Cerebellar cortex (tissue), 1 donor: ENCODE measurements at places on chromosomes 7 and 10.

DNA sequence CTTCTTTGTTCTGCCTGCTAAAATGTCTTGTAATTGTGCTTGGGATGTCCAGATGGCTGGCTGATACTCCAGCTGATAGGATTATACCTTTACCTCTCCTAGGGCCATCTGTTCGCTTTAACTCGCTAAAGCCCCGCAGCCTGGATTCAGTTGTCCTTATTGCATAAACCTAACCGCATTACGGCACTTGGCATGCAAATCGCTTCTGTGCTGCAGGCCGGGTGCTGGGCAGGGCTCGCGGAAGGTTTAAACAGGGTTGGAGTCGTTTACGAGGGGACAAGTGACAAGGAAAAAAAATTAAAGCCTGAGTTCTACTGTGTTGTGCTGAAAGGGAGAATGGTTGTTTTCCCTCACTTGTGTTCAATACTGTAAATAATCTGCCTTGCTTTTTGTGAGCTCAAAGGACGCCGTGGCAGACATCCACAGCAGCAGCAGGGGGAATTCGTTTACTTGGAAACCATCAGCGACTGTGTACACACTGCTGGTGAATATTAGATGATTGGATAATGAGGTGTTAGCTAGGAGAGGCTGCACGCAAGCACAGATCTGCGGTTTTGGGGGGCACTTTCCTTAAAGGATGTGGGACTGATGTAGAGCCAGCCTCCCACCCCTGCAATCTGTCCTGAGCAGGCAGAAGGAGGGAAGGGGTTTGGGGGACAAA, 93.0 kb downstream of the EBF3 start:
- peak; percentile 96 for DNase-seq

DNA sequence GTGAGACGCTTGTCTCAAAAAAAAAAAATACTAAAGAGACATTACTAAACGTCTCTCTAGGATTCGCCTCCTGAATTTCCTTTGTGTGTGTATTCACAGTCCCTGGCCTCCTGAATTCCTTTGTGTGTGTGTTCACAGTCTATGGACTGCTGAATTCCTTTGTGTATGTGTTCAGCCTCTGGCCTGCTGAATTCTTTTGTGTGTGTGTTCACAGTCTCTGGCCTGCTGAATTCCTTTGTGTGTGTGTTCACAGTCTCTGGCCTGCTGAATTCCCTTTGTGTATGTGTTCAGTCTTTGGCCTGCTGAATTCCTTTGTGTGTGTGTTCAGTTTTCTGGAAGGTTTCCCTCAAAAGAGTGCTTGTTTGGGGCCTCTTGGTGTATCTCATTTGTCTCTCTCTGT, 8.2 kb downstream of the BMS1 start:
- DNase-seq, result no peak

DNA sequence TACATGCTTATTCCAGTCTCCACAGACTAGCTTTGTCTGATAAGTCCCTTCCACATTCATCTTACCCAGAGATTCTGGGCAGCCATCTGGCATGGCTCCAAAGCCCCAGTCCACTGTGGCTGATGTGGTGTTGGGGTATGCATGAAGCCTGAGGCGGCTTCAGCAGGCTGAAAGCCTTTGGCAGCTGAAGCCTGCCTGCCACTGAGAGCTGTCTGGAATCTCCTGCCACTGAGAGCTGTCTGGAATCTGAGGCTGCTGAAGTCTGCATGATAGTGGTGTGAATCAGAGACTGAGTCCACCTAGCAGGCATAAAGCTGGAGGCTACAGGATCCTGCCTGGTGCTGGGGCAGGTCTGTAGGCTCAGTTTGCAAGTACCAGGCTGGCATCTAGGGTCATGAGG, 87.1 kb downstream of the DYNC1I1 start:
- no peak for DNase-seq

DNA sequence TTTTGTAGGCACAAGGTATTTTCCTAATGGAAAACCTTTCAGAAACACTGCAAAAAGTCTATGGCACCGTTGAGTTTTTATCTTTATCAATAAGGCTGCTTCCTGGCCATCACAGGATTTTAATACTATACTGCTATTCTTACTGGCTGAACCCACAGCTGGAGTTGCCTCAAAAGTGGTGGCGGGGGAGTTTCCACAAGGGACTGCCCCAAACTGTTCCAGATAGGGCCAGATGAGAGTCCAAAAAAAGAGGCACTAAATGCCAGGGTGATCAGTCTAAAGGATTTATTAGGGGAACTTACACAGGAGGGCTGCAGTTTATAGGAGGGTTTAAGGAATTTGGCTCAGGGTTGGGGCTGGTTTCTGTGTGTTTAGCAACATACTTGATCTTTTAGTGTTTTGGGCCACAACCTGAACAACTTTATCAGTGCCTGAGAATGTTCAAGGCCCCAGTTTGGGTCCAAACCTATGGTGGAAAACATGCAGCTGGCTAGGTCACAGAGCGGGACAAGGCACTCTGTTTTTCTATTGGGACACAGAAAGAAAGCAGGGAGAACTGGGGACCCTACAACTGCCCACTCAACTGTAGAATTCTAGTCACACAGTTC, 41.4 kb downstream of the STAM start:
- no peak for DNase-seq

GRCh38 chr10:13698217-13698616, 111.5 kb downstream of the PRPF18 start:
- no peak for DNase-seq

GRCh38 chr10:132575320-132576201, 38.0 kb downstream of the INPP5A start:
- peak; percentile 50 for DNase-seq

GRCh38 chr7:50334341-50334994, 30.0 kb downstream of the IKZF1 start:
- no peak for DNase-seq

DNA sequence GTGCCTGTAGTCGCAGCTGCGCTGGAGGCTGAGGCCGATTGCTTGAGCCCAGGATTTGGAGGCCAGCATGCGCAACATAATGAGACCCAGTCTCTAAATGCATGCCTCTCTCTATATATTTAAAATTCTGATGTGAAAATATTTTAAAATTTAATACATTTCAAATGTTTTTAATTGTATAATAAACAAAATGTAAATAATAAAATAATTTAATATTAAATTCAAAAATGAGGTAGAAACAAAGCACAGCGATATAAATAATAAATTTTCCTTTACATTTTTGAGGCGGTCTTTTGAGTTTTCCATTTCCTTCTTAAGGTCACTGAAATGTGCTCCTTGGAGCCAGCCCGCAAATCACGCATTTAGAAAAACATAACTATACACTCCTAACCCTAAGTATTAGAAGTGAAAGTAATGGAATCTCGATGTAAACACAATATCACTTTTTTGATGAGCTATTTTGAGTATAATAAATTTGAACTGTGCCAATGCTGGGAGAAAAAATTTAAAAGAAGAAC, 523 bp upstream of the CDK1 start:
- DNase-seq, result no peak

- no peak for DNase-seq
Measured at GRCh38 chr7:35697414-35698175, 2.7 kb upstream of the HERPUD2 start.

- DNase-seq, result no peak
Measured at GRCh38 chr7:152395112-152395511, 40.7 kb downstream of the KMT2C start.

DNA sequence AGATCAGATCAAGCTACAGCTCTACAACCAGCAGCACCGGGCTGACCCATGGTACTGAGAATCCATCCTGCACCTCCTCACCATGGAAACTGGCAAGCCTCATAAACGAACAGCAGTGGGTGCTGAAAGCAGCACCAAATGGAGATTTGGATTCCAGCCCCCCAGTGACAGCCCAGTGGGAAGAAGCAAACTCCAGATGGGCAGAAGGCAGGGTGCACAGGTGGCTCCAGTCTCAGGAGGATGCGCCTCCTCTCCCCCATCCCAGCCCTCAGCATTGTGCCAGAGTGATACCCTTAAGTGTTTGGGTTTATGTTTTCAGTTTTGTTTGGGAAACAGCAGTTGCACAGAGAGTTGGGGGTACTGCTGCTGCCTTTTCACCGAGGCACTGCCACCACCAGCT, 20.6 kb upstream of the SMO start:
- DNase-seq, result peak; percentile 45

DNA sequence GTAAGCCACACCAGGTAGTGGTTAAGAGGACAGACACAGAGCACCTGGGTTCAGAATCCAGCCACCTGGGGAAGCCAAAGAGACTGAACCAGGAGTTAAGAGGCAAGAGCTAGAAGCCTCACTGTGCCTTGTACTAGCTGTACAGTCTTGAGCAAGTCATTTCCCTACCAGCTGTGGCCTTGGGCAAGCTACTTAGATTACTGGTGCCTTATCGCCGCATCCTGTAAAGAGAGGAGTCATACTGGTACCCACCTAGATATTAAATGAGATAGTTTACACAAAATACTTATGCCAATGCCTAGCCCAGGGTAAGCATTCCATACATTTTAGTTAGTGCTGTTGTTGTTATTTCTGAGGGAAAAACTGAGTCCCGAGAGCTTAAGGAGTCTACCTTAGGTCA, 47.7 kb downstream of the HABP2 start:
- no peak for DNase-seq

- DNase-seq, result peak; percentile 26
Measured at GRCh38 chr7:121329191-121330052, 622 bp downstream of the WNT16 start.

GRCh38 chr7:101137651-101138212, 10.8 kb downstream of the SERPINE1 start:
- DNase-seq, result no peak

GRCh38 chr10:12397147-12397896, 48.0 kb downstream of the CAMK1D start:
- no peak for DNase-seq

GRCh38 chr10:113126229-113127201, 176.5 kb downstream of the TCF7L2 start:
- DNase-seq, result peak; percentile 30

GRCh38 chr7:123030631-123031030, 35.1 kb upstream of the TAS2R16 start:
- no peak for DNase-seq

- DNase-seq, result no peak
Measured at GRCh38 chr10:47331954-47332353, 9.7 kb downstream of the GDF2 start.

GRCh38 chr7:11474902-11475585, 357.0 kb downstream of the THSD7A start:
- no peak for DNase-seq

GRCh38 chr10:70479165-70479581, 606 bp downstream of the PALD1 start:
- no peak for DNase-seq

GRCh38 chr7:102000123-102000522, 182.7 kb downstream of the CUX1 start:
- DNase-seq, result no peak

GRCh38 chr10:10130686-10131085, 887.0 kb upstream of the CELF2 start:
- DNase-seq, result no peak

DNA sequence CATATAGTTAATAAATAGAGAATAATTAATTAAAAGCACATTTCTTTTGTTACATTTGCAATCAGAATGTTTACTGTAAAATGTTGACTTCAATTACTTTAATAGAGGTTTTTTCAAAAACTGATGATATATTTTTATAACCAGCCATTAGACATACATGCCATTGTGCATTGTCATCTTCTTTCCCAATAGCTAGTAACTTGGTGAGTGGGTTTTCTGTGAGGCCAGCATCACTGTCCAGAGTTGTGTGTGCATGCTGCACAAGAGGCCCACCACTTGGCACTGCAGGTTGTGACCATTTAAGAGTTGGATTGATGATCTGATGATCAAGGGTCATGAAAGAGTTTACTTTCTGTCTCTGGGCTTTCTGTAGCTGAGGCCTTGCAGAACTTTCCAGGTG, 46.5 kb downstream of the TFEC start:
- no peak for DNase-seq

GRCh38 chr7:129684777-129685176, 73.3 kb downstream of the NRF1 start:
- no peak for DNase-seq

DNA sequence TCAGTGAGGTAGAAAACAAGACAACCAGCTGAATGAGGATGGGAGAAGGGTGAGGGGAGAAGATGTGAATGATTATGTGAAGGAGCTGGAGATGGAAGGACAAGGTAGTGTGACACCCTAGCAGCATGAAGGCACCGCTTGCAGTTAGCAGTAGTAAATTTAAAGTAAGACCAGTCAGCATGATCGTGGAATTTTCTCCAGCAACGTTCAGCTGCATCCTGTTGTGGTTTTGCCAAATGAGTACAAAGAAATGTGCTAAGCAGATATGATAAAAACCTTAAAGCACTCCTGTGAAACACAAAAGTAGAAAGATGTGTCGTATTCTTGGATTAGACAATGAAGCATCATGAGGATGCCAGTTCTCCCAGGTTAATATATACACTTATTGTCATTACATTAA, 34.1 kb upstream of the IFRD1 start:
- no peak for DNase-seq

GRCh38 chr7:124959676-124960075, 30.1 kb upstream of the POT1 start:
- DNase-seq, result no peak

DNA sequence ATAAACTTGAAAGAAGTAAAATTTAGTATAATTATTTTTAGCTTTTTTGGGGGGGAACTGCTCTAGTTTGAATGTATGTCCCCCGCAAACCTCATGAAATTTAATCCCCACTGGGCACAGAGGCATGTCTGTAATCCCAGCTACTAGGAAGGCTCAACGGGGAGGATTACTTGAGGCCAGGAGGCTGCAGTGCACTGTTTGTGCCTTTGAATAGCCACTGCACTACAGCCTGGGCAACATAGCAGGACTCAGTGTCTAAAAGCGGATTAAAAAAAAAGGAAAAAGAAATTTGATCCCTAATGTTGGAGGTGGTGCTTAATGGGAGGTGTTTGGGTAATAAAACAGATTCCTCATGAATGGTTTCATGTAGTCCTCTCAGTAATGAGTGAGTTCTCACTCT, 43.1 kb upstream of the PHF14 start:
- DNase-seq, result no peak

GRCh38 chr10:45180946-45181875, 134.2 kb downstream of the OR13A1 start:
- peak; percentile 75 for DNase-seq

DNA sequence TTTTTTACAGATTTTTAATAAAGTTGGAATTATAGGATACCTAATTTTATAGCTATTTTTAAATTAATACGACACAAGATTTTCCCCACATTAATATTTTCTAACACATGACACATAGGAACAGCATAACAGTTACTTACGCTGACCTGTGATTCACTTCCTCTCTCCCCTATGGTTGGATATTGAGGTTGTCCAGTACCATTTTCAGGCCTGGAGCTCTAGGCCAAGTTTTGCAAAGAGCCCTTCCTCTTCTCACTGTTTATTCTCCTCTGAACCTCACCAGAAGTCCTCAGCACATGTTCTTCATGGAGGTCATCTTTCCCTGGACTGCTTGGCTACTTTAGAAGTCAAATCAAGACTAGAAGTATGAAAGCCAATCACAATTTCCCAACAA, 28.2 kb downstream of the LYZL1 start:
- no peak for DNase-seq

GRCh38 chr10:130627346-130628045, 491.3 kb downstream of the GLRX3 start:
- DNase-seq, result no peak

DNA sequence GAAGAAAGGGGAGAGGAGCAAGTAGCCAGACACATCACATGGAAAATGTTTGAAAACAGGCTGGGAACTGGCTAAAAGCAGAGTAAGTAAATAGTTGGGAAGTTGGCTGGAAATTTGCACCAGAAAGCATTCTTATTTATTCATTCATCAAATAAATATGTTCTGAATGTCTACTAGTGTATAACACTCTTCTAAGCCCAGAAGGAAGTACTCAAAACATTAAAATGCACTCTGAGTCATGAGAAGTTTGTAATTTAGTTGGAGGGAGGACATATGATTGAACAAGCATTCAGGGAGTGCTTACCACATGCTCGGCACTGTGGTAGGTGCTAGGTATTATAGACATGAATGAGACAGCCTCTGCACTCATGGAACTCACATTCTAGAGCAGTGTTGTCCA, 37.0 kb upstream of the CNNM1 start:
- no peak for DNase-seq
